ENCODE measurements at places on chromosomes 3 and 15.

DNA sequence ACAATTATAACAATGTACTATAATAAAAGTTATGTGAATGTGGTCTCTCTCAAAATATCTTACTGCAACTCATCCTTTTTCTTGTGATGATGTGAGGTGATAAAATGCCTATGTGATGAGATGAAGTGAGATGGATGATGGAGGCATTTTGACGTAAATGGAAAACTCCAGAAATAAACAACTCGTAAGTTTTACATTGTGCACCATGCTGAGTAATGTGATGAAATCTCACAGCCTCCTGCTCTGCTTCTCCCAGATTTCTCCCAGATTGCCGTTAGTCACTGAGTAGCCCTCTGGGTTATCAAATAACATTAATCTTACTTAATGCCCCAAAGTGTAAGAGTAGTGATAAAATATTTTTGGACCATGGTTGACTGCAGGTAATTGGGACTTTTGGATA is 64.8 kb upstream of the SLCO2A1 start:
- no peak for DNase-seq

GRCh38 chr3:163838769-163839168 is 1239.5 kb downstream of the SI start:
- DNase-seq = no peak

DNA sequence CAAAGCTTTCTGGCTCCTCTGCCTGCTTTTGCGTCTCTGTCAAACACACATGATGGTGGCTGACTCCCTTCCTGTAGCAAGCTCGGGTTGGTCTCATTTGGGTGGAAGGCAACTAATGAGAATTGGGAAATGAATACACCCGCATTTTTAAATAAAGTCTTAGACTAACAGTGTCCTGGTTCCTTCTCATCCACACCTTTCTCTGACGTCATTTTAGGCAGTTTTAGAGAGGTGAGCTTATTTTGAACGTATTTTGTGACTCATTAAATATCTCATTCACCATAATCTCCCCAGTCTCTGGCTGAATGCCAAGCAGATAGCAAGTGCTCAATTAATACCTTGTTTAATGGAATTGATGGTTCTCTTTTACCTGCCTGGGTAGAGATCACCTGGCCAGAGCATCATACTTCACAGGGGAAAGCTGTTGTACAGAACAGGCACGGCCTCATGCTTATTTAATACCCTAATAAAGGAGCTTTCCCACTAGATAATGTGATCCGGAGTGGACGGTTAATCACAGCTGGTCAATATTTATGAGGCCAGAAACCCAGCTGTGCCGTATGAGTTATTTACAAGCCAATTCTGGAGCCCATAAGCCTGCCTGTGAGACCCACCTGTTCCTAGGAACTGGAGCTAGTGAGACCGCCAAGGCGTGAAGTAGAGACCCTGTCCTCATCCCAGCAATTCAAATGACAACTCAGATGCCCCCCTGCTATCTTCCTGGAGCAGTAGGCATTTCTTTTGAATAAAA is 149.7 kb upstream of the PROK2 start:
- DNase-seq = no peak

- DNase-seq = no peak
These were observed 65.4 kb downstream of the RASGRF1 start for GRCh38 chr15:79025201-79025600.

All from SK-N-MC (cell line).